ENCODE measurements at places on chromosomes 5 and 9.
A peak's percentile ranks its signal among the peaks of the same experiment; 100 is the strongest.

DNA sequence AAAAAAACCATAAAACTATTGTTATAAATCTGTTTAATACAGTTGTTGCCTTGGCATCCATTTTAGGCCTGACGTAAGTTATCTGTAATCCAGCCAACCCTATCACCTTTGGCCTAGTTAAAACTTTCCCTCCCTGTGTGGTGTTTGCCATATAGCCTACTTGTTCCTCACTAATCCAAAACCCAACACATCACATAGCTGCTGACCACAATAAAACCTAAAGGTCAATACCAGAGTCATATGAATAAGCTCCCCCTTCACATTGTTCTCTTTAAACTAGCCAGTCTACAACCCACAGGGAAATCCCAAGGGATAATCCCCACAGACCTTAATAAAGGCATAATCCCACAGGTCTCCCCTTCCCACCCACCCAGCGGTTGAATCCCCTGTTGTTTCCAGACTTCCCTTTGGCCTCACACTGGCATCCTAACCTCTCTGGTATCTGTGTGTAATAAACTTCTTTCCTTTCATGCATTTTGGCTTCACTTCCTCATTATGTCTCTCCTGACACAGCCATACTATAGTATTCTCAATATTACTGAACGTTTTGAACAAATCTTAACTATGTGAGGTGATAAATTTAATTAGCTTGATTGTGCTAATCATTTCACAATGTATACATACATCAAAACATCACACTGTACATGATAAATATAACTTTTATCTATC, 50.8 kb downstream of the DTWD2 start:
- DNase-seq = no peak

GRCh38 chr9:134186471-134187109, 22.2 kb upstream of the RNU6ATAC start:
- DNase-seq = no peak

GRCh38 chr5:151924564-151925301, at the start of gene GLRA1:
Gene GLRA1, minus strand, starts transcription at chr5:151924851. Its CDS starts 302 bp downstream, at chr5:151924549.
- no peak for DNase-seq

DNA sequence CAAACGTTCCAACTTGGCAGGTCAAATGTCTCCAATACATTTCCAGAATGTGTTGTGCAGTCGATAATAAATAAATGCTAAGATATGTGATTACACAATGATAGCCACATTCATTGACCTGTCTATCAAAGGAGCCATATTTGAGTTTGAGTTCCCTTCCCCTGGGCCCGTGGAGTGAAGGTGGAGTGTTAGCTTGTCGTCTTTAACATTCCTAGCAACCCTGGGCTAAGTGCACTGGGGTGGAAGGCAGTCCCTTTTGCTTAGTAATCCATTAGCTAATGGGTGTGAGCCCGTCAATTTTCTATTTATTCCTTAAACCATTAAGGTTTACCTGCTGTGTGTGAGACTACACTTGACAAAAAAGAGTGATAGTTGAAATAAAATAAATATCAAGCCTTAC, 415.2 kb downstream of the EBF1 start:
- DNase-seq = no peak

DNA sequence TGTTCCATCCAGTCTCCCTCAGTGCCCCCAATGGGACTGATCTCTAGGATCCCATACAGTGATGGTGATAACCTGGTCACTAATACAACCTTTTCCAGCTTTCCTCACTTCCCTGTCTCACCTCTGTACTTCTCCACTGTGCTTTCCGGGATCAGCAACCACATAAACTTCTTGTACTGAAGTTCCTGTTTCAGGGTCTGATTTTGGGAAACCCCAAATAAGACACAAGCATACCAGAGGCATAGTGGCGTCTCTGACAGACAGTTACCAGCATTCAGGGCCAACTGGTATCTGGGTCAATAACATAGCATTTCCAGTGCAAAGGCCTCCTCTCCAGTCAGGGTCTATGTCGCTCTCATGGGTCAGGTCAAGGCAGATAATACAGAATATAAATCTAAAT, 64.3 kb downstream of the GLDC start:
- no peak for DNase-seq

DNA sequence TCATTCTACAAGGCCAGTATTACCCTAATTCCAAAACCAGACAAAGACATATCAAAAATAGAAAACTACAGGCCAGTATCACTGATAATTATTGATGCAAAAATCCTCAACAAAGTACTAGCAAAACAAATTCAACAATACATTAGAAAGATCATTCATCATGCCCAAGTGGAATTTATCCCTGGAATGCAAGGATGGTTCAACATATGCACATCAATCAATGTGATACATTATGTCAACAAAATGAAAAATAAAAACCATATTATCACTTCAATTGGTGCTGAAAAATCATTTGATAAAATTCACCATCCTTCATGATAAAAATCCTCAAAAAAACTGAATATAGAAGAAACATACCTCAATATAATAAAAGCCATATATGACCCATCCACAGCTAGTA, 115.2 kb upstream of the SLC27A6 start:
- no peak for DNase-seq

DNA sequence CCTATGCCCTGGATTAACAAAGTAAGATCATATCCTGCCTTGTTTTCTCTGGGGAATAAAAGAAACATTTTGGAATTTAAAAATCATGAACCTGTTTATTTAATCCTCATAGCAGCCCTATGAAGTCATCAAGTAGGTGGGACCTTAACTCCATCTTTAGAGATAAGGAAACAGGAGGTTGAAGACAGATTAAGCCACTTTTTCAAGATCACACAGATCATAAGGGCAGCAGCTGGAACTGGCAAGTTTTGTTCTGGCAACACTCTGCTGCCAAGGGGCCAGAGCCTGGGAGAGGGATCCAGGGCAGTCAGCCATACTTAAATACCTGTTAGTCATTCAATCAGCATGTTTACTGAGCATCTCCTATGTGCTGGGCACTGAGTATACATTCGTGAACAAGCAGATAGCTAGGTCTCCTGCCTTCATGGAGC, 63.7 kb downstream of the SLC1A1 start:
- no peak for DNase-seq

GRCh38 chr5:100902440-100903038, 543 bp downstream of the ST8SIA4 start:
- peak; percentile 36 for DNase-seq

DNA sequence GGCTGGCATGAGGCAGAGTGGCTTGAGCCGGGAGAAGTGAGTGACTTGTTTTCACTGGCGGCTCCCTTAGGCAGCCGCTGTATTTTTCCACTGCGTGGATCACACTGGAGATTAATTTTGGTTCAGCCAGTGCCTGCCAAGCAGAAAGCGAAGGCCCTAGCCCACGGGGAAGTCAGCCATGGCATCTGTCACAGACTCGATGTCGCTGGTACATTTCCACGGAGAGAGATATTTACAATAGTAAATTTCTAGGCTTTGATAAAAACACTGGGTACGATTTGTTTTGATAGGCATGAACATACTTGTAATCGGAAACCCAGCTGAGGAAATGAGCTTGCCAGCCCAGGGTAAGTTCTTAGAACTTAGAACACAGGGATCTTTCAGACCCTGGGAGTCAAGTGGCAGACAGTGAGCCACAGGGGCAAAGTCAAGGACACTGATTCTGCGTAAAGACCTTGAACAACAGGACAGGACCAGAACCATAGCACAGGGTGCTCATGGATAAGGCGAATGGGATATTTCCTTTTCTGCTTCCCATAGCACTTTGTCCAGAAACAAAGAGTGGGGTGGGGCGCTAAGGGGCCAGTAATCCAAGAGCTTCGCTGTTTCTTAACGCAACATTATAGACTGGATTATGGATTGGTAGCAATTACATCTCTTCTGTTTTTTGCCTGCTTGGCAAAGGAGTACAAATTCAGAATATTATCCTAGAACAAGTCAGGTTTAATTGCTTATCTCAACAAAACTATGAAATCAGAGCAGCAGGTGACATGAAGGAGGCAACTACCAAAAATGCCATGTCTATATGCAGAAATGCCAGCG, 4.5 kb downstream of the DUSP1 start:
- DNase-seq = peak; percentile 20

DNA sequence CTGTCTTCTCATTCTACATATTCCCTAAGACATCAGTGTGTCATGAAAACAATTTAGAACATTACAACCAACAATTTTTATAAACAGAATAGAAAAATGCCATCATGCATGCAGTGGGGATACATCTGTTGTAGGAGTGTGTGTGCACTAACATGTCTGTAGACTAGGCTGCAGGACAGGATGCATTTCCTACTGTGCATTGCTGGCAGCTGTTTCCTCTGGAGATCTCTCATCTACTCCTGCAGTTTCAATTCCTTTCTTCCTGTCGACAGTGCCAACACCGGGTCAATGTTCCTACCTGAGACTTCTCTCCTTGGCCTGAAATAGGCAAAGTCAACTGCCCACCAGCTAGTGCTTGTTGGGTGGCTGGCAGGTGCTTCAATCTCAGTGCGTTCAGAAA, 69.8 kb downstream of the ANKH start:
- no peak for DNase-seq

DNA sequence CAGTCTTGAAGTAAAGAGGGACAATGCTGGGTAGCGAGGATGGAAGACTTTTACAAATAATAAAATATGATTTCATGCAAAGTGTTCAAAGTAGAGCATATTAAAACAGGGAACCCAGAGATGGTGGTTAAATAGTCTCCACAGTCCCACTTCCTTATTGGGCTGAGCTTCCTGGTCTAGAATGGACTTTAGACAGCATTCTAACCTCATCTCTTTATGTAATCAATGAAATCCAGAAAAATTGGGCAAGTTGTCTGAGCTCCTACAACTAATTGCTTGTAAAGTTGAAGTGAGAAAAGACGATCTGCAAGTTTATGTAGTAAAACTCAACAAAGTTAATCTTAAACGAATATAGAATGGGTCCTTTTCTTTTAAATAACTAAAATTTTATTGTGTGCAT, 328.9 kb downstream of the PJA2 start:
- DNase-seq = no peak

DNA sequence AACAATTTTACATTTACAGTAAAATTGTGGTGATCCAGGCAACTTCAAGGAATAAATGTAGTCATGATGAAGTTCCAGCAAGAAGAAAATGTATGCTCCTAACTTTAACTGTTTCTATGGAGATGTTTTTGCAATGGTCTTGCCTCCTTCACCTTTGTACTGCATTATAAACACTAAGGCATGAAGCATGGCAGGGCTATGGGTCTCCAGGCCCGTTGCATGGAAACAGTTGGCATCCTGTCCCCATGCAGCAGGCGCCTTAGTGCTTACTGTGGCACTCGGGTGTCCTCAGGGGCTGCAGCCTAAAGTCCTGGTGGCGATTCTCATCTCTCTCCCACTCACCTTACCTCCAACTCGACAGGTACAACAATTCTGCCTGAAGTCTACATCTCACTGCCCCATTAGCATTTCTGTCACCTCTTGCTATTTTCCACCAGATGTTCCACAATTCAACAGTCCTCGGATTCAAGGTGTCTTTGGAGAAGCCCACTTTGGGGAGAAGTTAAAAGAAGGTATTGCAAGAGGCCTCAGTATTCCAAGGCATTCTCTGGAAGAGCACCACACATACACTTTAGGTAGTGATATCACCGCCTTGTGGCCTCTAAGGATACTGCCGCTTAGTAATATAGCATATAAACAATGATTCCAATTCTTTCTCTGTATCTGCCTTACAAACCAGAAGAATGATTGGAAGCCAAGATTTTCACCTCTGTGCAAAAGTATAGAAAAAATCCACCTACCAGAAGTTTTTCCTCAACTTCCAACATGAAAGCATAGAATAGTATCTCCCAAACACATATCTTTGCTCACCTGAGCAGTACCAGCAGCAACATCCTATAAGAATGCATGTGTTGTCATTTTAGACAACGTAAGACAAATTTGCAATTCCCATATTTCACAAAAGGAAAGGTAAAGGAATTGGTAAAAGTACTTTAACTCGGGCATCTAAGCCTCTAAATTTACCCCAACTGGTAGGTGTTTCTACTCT, 5.1 kb downstream of the LIFR start:
- peak; percentile 88 for DNase-seq

- DNase-seq = no peak
Measured at GRCh38 chr9:34085581-34086500, 37.2 kb upstream of the UBAP2 start.

DNA sequence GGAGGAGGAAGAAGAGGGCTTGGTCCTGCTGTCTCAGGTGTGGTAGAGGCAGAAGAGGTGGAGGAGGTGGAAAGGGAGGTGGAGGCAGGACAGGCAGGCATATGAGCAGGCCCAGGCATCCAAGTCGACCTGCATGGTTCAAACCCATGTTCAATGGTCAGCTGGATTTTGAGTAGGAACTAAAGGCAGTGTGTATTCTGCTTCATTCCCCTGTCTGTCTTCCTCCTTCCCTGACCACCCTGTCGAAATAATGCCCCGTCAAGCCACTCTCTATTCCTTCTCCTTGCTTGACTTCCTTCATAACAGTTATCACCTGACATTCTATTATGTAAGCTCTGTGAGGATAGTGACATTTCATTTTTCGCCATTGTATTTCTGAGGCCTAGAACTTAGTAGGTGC, 34.8 kb downstream of the ATP6V0E1 start:
- DNase-seq = no peak

GRCh38 chr5:168106008-168106761, 185.3 kb upstream of the WWC1 start:
- DNase-seq = no peak

GRCh38 chr5:162911873-162912272, 525.5 kb upstream of the CCNG1 start:
- DNase-seq = no peak

- DNase-seq = no peak
Measured at GRCh38 chr9:22241611-22242010, 205.0 kb upstream of the DMRTA1 start.

DNA sequence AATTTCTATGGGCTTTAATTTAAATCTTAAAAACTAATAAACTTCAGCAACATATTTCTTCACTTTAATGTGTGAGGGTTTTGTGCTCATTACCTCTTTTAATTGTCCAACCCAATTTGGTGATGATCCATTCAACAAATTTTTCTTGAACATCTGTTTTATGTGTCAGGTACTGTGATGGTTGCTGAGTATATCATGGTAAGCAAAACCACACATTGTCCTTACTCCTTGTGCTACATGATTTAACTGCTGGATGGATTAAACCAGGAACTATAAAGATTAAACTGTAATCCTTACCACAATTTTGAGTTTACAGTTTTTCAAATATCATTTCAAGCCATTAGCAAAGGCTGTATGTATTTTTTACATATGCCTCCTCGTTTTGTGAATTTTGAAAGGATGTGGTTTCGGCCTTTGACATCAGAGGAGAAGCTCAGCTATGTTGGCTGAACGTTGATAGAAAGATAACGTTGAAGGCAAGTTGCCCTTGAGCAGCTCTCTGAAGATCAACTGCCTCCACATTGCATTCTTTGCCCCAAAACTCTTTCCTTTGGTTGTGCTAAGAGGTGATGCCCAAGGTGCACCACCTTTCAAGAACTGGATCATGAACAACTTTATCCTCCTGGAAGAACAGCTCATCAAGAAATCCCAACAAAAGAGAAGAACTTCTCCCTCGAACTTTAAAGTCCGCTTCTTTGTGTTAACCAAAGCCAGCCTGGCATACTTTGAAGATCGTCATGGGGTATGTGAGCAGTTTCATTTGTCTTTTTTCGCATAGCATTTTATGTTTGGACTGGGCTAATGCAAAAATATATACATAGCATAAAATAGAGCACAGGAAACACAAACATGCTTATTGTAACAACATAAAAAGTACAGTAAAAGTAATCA, at the start of gene ITK:
Gene ITK, plus strand, starts transcription at position 467 of the 891 bp plus-strand sequence. Its CDS starts 138 bp downstream, at position 605.
- no peak for DNase-seq

Data from NCI-H510A treated with DMSO at 0.1 percent for 48 hours (cell line).